ENCODE measurements at places on chromosomes 4 and X.

GRCh38 chr4:78214078-78214477, 157.0 kb downstream of the FRAS1 start:
- DNase-seq, result no peak

DNA sequence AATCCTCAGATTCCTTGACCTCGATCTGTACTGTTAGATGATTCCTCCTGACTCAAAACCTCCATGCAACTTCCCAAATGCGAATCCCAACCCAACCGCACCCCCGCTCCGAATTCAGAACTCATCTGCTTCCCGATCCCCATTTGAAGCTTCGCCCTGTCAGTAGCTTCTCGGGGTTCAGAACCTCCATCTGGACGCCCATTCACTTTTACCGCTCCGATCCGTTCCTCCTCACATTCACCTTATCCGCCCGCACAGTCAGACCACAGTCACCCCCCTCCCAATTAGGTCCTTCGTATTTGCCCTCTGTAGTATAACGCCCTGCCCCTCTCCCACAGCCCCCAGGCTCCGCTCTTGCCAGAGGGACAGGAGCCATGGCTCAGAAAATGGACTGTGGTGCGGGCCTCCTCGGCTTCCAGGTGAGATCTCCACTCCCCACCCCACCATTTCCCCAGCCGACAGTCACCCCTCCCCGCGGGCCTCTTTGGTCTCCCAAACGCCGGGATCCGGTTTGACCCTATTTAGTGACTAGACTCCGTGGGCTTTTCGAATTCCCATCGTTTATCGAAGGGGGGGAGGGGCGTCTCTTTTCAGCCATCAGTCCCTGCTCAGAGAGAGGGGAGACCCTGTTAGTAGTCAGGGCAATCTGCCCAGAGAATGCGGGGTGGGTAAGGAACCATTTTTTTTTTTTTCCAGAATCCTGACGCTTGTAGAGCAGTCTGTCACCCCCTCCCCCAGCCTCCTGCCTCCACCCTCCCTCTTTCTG, 691 bp downstream of the MAGED1 start:
- no peak for DNase-seq

- peak; percentile 3 for DNase-seq
Measured at GRCh38 chrX:52082578-52082977, 13.6 kb upstream of the MAGED4B start.

- DNase-seq, result no peak
Measured at GRCh38 chrX:29229802-29230201, 642.6 kb downstream of the IL1RAPL1 start.

DNA sequence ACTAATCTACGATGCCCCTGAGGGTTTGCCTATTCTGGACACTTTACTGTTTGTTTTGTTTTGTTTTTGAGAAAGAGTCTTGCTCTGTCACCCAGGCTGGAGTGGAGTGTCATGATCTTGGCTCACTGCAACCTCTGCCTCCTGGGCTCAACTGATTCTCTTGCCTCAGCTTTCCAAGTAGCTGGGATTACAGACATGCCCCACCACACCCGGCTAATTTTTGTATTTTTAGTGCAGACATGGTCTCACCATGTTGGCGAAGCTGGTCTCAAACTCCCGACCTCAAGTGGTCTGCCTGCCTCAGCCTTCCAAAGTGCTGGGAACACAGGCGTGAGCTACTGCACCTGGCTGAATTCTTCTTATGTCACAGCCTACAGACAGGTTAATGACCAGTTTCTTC, 70.7 kb downstream of the MFAP3L start:
- no peak for DNase-seq

DNA sequence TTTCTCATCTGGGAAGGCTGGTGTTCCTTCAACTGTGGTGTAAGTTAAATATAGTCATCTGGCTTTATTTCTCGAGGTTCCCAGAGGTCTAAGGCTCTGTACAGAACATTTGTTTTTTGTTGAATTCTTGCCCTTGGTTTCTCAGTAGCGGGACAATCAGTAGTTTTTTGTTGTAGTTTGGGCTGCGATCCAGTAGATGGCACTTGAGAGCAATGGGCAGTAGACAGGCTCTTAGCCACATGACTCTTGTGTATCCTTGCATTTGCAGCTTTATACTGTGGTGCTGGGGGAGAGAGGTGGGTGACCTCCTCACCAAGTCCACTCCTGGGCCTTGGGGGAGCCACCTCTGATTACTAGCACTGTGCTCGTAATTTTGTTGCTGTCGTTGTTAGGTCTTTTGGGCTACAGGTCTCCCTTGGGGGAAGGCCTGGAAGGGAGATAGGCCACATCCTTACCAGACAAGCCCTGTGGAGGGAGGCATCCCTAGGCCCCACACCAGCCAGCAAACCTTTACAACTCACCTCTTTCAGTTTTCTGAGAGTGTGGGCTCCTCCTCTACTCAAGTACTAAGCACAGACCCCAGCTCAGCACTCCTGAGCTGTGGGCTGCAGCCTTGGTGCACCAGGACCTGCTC, 8.1 kb downstream of the ETDB start:
- peak; percentile 53 for DNase-seq

DNA sequence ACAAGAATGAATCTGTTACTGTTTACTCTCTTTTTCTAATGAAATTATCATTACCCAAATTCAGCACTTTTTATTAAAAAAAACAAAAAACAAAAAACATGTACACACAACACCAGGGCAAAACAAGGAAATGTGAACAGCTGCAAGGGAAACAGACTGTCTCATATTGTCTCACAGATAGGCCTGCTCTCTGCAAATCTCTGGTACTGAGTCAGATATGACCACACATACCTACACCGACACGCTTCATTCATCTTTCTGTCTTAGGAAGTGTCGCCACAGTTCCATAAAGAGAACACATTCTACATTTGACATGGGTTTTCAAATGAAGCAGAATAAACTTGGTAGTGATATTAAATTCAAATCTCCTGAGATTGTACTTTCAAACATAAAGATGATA, 92.2 kb upstream of the GPR34 start:
- peak; percentile 60 for DNase-seq

DNA sequence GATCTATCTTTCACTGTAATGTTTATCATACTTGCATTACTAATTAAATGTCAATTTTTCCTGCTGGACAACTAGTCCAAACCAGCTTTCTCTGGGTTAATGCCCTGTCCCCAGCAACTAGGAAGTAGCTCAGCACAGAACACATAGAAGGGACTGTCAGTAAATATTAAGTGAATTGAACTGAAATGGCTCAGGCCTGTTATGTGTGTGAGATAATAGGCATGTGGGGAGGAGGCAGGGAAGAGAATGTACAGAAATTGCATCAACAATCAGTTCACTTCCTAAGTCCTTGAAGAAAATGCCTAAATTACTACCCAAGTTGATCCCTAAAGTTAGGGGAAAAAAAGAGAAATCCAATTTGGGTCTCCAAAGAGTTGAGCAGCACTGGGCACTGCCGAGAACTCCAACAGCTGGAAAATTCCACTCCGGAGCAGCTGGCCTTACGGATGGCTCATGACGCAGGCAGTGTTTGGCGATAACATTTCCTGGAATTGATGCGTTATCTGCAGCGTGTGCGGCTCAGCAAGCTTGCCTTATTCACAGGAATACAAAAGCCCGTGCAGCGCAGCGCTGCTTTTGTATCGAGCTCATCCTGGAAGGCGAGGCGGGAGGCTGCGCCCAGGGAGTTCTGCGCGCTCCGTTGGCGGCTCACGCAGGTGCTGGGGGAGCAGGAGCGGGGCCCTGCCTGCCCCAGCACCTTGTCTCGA, 297.3 kb upstream of the LCORL start:
- DNase-seq, result no peak

DNA sequence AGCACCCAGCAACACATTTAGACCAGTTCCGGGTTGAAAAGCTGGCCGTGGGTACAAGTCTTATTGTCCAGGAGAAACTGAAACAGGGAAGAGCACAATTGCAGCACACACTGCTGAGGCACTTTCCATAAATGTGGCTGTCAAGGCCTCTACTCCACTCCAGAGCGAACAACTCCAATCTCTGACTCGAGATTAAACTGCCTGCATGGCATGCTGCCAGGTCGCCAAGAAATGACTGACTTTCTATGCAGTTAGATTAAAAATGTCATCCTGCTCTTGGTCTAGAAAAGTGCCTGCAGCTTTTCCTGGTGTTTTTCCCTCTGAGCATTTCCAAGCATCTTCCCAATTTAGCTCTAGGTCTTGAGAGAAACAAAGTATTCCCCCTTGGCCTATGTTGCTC, 260.6 kb upstream of the EMCN start:
- DNase-seq, result no peak

DNA sequence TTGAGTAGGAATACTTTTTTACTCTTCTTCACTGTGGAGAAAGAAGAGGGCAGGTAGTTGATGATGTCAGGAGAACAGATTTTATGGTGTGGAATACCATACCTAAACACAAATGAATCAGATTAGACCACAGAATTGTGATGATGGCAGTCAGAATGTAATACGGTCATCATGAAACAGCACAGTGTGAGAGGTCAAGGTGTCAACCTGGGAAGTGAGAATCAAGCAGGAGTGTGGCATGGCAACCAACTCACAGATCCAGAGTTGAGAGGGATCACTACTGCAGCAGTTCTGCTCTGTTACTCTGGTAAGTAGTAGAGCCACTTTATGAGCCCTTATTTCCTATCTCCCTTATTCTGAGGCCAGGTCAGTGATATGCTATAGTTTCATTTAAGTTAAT, 27.7 kb downstream of the METTL14 start:
- DNase-seq, result peak; percentile 25

GRCh38 chr4:154455111-154455510, 36.5 kb downstream of the DCHS2 start:
- DNase-seq, result no peak
